ENCODE measurements at places on chromosomes 3 and 15.

- peak; percentile 46 for DNase-seq
These were observed 430.7 kb upstream of the CFAP20DC start for GRCh38 chr3:59480486-59480995.

DNA sequence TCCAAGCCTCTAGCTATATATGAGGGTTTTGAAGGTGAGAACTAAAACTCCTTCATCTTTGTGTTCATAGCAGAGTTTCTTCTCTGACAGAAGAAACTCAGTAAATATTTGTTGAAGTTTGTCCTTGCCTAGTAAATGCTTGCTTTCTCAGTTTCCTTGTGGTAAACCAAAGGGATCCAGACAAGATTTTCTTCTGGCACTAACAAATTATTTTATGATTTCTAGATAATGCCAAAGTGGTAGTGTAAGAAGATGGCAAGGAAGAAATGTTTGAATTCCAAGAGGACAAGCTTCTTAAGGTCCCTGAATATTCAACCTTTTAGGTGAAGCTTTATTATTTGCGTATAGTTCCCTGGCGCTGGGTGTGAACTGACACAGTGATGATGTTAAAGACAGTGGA, 14.4 kb downstream of the ARIH1 start:
- no peak for DNase-seq

- no peak for DNase-seq
These were observed 4.1 kb downstream of the ADCY5 start for GRCh38 chr3:123444744-123445143.

DNA sequence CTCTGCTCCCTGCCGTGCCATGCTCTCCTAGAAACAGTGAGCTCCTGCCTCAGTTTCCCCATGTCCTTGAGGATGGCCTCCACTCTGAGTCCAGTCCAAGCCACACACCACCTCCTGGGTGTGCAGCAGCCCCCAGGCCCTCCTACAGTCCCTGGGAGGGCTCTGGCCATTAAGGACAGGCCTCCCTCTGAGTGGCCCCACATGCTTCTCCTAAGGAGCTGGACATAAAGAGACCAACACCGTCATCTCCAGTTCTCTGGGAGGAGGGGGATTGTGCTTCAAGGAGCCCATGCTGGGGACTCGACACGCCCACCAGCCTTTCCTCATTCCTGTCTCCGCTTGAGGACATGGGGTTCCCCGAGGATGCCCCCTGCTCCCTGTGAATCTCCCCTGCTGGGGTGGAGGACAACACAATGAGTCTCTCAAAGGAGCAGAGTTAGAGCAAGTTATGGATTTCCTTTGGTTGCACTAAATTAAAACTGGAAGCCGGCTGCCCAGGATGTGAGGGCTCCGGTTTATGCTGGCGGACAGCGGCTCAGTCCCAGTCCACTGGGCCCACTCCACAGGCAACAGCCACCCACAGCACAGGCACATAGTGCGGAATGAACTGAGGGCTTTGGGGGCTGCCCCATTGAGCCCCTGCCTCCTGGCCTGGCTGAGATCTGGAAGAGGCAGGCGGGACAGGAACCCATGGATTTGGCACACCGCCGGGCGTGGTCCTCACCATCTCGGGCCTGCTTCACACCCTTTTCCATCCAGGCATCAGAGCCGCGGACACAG, 165.6 kb upstream of the IQSEC1 start:
- no peak for DNase-seq

DNA sequence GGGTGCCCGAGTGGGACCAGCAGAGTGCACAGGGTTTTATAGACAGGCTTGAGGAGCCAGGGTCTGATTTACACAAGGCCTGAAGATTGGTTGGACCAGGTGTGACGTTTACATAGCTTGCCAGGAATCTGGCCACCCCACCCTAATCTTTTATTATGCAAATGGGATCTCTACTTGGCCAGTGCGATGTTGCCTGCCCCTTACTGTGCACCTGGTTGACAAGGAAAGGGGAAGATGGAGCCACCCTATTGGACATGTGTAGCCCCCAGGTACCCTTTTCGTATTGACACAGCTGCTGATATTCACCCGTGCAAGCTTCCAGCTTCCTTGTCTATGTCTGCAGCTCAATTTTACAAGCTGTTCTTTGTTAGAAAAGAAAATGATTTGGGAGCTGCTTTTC, 132.0 kb downstream of the ARNT2 start:
- no peak for DNase-seq

- DNase-seq = no peak
These were observed 2.6 kb upstream of the NEO1 start for GRCh38 chr15:73049564-73050215.

GRCh38 chr3:175075269-175075668, 216.1 kb downstream of the NAALADL2 start:
- peak; percentile 16 for DNase-seq

DNA sequence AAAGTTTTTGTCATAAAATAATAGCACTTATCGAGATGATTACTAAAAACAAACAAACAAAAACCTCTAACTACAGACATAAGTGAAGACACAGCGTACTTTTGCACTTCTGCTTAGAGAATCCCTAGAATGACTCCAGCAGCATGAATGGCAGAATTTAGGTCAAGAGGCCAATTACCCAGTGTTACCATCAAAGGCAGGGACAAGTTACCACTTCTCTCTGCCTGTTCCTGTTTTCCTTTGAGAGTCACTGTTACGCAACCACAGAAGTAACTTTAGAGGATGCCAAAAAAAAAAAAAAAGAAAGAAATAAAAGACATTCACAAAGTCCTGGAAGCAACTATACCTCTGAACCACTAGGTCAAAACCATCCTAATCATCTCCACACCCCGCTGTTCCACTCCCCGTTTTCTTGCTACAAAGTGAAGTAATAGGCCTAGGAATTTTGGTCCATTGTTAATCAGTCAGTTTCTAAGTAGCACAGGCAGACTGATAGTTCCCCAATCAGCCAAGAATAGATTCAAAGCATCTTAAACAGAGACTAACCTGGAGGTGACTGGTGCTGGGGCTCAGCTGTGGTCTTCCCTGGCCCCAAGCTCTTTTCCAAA, 41.9 kb downstream of the FMN1 start:
- peak; percentile 72 for DNase-seq

GRCh38 chr15:43253431-43254403, 13.0 kb downstream of the TGM5 start:
- DNase-seq = no peak

DNA sequence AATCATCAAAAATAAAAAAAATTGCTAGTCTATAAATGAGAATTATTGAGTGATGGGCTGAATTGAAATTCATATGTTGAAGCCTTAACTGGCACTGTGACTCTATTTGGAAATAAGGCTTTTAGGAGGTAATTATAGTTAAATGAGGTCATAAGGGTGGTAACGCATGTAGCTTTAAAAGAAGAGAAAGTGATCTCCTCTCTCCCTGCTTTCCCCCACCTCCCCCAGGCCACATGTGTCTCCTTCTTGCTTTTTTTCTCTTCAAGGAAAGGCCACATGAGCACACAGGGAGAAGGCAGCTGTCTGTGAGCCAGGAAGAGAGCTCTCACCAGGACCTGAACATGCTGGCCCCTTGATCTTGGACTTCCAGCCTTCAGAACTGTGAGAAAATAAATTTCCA, 48.2 kb upstream of the ARPP19 start:
- DNase-seq = no peak

DNA sequence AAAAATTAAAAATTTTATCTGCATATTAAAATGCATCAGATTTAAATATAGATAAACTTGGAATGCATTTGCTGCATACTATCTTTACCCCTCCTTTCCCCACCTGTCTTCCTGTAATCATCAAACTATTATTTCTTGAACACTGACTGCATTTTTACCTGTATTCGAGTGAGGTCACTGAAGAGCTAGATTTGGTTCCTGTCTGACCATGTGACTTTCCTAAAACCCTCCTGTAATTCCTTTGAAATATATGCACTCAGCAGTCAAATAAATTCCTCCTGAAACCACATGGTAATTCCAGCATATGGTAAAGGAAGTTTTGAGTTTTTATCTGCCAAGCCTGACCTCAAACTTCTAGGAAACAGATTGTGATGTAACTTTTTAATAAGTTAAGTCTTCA, 445.6 kb upstream of the FRG2C start:
- DNase-seq = no peak

GRCh38 chr3:55167586-55168317, 239.9 kb upstream of the LRTM1 start:
- DNase-seq = peak; percentile 84

DNA sequence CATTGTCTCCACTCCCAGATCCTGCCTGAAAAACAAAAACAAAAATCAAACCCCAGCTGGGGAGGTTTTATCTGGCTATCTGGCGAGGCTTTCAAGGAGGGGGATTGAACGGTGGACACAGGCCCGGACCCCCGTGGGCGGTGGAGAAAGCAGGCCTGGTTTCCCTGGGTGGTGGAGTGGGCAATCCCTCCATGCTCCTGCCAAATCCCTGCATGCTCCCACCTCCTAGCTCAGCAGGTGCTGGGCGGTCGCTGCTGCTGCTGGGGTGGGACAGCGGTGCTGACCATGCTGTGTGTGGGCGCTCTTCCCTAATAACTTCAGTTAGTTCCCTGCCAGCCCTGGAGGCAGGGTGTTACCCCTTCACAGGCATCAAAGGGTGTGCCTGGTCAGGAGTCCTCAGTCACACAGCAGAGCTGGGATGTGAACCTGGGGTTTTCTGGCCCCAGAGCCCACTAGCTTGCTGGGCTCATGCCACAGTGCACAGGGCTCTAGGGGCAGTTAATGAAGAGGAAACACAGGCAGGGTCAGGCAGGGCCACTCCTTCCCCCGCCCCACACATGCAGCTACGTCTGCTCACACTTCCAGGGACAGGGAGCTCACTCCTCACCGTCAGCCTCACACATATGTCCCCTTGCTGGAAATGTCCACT, 15.9 kb upstream of the PLXND1 start:
- no peak for DNase-seq

GRCh38 chr3:190356246-190356645, 31.7 kb upstream of the CLDN16 start:
- no peak for DNase-seq

- DNase-seq = peak; percentile 73
These were observed 280.2 kb upstream of the ICE2 start for GRCh38 chr15:60758961-60759729.

DNA sequence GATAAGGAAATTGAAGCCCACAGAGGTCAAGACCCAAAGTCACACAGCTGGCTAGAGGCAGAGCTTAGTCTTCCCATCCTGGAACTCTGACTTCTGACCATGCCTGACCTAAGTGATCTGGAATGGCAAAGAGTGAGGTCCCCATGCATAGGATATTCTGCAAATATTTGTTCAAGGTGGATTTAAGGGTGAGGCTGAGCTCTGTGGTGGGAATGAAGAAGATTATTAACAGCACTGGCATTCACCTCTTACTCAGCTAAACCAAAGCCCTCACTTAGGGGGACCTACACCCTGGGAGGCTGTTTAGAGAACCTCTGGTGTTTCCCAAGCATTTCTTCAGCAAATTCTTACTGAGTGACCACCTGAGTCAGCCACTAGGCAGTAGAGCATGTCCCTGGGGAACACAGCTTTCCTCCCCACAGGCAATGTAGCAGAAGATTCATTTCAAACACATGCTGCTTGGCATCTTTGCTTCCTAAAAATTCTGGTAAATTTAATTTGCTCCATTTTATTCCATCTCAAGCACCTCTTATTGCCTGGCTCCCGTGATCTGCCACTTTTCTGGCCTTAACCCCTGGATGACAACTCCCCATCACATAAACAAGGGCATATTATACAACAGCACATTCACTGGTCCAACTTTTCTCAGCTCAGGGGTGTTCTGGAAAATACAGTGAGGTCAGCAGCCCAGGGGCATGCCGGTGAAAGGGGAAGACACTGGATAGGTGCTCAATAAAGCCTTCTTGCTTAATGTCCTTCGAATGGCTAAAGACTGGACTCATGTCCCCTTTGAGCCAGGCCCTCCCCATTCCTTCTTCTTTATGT, 176.0 kb downstream of the ABHD5 start:
- DNase-seq = peak; percentile 90

DNA sequence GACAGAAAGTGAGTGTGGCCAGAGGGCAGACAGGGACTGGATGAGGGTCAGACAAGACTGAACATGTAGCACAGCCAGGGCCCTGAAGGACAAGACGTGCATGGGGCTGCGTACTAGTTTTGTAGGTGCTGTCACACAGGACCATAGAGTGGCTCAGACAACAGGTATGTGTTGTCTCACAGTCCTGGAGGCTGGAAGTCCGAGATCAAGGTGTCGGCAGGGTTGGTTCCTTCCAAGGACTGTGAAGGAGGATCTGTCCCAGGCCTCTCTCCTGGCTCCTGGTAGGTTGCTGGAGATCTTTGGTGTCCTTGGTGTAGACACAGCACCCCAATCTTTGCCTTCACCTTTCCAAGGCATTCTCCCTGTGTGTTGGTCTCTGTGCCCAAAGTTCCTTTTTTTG, 136.4 kb downstream of the SRGAP3 start:
- DNase-seq = no peak

- no peak for DNase-seq
These were observed 108.0 kb downstream of the SERPINI1 start for GRCh38 chr3:167843481-167843880.

DNA sequence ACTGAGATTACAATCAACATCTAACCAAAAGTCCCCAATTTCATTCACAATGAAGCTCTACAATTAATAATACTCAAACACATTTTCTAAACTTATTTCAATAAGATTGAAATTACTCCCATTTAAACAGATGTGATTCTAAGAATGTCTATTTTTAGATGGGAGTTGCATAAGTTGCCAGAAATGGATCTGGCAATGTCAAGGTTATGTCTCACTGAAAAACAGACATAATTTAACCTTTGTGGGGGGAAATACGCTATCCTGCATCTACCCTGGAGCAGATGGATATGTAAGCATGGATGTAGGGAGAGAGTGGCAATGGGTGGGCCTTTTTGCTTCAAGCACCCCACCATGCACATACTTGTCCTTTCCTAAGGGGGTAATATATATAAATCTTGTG, 6.7 kb upstream of the EIF1B start:
- DNase-seq = no peak

DNA sequence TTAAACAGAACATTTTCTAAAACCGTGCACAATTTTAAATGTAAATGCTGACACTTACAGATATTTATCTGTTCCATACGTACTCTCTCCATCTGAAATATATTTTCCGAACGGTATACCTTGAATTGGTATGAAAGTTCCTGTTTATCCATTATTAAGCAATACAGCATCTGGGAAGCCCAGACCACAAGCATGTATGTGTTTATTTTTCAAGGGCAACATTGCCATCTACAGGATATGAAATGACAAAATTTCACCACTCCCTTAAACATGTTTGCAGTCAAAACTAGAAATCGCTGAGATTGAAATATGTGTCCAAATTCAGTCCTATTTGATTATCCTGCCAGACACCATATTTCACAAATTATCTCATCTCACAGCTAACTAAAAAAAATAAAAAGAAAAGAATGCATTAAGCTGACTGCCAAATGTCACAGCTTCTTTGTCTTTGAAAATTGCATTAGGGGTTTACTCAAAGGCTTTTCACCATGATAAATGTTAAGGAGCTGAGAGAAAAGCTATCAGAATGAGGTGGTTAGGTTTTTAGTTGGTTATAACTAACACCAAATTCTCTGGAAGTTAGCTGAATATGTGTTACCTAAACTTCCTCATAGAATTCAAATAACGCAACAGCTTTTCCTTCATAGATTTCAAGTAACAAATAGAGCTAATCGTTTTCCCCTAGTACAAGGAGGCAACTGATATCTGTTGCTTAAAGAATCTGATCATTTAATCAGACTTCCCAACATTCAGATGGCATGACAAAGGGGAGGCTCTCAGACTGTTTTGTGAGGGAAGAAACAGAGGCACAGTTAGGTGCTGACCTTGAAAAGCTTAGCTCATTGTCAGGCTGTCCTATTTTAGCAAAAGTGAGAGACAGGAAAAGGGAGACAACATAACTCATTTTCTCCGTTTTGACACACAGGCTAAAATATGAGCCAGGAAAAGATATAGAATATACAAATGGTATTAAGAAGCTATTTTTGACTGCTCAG, 533.1 kb downstream of the TBL1XR1 start:
- DNase-seq = peak; percentile 44
